Stimulated activated CD8-positive, alpha-beta memory T cell treated with anti-CD3 and anti-CD28 coated beads, Interleukin-2, amount 100 ng/mL, for 1 hour (primary cell): ENCODE measurements at places on chromosomes 3 and 15.

GRCh38 chr15:50906954-50907600, 1.4 kb upstream of the AP4E1 start:
- peak; percentile 38 for DNase-seq

GRCh38 chr3:26438981-26439884, 183.3 kb upstream of the LRRC3B start:
- DNase-seq: no peak

GRCh38 chr3:112759681-112760080, 87.0 kb downstream of the CD200R1L start:
- no peak for DNase-seq

DNA sequence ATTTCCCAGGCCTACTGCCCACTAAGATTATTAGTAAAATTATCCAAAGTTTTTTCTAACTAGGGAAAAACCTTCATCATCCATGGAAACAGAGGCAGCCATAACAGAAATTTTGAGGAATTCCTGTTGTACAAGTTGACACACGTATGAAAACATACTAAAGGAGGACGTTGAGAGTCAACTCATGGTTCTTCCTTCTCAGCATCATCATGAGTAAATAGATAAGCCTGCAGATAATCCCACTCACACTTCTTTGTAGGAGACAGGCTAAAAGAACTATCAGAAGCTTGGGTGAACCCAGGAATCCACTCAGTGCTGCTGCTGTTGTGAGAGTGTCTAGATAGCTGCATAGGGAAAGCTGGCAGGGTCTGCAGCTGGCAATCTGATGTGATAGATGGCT, 694.8 kb upstream of the NR2F2 start:
- DNase-seq: no peak

GRCh38 chr3:24832891-24833290, 338.2 kb upstream of the THRB start:
- DNase-seq: no peak

- DNase-seq: no peak
These were observed 38.4 kb upstream of the SLC12A8 start for GRCh38 chr3:125250973-125251372.
